Cortex of kidney (tissue), 1 donor: ENCODE measurements at places on chromosomes 3 and 15.

DNA sequence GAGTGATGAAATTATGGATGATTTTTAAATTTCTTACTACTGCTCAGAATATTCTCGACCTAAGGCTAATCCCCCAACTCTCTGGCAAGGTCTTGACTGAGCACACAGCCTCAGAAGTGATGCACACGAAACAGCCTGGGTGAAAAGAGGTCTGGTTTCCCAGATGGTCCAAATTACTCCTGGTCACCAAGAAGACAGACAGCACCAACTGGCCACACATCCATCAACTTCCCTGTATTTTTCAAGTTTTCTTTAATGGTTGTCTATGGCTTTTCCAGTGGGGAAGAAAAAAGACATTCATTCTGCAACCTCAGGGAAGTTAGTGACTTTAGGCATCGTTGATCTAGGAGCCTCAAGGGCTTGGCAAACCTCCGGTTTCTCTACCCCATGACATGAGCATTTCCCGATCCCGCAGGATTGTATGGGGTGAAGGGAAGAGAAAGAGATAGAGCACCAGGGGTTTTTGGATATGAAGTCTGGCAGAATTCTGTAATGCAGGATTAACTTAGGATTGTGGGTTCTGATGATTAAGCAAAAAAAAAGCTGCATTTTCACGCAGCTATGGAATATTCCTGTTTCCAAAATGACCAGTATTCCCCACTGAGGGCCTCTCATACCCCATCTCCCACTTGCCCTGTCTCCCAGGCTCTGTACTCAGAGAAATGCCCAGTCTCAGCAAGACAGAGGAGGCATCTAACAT is 62.2 kb downstream of the UMPS start:
- DNase-seq: no peak

GRCh38 chr3:147615035-147615434 is 205.9 kb downstream of the ZIC1 start:
- DNase-seq: no peak

GRCh38 chr3:78497767-78498166 is 1270.0 kb downstream of the ROBO1 start:
- DNase-seq: no peak

- no peak for DNase-seq
Measured at GRCh38 chr3:116601206-116601605, 108.4 kb upstream of the TUSC7 start.

- DNase-seq: no peak
Measured at GRCh38 chr15:60777558-60777957, 298.6 kb upstream of the ICE2 start.

GRCh38 chr15:67781907-67782690 is 43.2 kb upstream of the SKOR1 start:
- no peak for DNase-seq

DNA sequence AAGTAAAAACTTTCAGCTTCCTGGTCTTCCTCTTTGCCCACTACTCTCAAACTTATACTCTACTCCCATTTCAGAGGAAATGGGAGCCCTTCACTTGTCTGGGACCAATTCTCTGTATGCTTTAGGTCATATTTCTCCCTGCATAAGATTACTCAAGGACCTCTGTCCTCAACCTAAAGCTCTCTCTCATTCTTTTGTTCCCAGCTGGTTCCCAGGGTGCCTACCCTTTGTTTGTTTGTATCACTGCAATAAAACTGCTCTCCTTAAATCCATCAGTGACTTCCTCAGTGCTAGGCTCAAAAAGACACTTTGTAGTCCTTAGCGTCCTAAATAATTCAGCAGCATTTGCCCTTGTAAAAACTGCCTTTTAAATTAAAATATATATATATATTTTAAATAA is 2.9 kb downstream of the NGRN start:
- DNase-seq: no peak

GRCh38 chr3:177419904-177420601 is 222.8 kb upstream of the TBL1XR1 start:
- DNase-seq: no peak

DNA sequence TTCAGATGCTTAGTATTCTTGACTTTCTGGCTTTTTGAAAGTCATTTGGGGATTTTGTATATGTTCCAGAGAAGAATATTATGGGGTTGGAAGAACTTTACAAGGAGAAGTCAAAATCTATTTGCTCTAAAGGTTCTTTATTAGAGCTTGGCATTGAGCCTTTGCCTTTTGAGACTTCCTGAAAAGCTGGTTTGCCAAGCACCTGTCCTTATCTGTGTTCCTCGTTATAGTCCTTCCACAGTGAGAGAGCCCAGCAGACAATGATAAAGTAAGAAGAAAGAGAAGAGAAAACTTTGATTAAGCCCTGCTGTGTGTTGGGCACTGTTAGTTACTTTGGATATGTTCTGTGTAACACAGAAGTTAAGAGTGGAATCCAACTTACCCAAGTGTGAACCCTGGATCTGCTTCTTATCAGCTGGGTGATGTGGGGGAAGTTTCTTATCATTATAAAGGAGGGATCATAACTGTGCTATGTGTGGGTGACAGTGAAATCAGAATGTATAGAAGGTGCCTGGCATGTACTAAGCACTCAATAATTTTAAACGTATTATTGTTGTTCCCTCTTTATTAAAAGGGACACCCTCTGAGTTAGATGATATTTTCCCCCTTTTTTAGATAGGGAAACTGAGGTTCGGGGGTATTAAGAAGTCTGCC is 44.3 kb upstream of the POLR2M start:
- DNase-seq: no peak

- DNase-seq: no peak
Measured at GRCh38 chr15:75349851-75350588, 3.2 kb downstream of the NEIL1 start.

- DNase-seq: no peak
Measured at GRCh38 chr3:42960786-42961185, 18.3 kb upstream of the GASK1A start.

DNA sequence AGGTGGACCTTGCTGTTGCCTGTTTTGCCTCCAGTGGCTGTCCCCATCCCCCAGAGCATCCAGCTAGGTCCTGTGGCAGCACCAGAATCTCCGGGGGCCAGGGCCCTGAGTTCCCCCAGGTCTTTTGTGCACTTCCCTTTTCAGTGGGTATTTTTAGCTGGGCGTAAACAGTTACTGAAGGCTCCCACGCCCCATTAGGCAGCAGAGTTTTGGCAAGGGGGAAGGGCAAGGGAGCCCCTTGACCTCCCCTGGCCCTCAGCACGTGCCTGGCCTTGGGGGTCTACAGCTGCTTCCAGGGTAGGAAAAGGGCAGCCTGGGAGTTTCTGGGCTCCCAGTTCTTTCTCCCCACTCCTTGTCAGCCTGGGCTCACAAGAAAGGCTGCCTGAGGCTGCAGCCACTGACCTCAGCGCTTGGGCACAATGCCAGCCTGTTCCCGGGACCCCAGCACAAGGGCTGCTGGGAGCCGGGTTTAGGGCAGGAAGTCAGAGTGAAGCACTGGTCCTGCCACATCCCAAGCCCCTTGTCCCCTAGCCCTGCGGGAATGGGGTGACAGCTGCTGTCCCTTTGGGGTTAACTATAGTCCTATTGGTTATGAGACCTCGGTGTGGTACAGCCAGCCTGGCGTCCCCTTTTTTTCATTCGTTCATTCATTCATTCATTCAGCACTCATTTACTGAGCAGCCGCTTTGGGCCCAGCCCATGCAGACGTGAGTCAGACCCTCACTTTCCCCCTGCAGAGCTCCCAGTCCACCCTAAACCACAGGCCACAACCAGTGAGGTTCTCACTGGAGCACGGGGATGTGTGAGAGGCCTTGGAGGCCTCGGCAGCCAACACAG is 8.4 kb downstream of the CSK start:
- no peak for DNase-seq

GRCh38 chr3:47678446-47679338 is 100.0 kb upstream of the CSPG5 start:
- no peak for DNase-seq

DNA sequence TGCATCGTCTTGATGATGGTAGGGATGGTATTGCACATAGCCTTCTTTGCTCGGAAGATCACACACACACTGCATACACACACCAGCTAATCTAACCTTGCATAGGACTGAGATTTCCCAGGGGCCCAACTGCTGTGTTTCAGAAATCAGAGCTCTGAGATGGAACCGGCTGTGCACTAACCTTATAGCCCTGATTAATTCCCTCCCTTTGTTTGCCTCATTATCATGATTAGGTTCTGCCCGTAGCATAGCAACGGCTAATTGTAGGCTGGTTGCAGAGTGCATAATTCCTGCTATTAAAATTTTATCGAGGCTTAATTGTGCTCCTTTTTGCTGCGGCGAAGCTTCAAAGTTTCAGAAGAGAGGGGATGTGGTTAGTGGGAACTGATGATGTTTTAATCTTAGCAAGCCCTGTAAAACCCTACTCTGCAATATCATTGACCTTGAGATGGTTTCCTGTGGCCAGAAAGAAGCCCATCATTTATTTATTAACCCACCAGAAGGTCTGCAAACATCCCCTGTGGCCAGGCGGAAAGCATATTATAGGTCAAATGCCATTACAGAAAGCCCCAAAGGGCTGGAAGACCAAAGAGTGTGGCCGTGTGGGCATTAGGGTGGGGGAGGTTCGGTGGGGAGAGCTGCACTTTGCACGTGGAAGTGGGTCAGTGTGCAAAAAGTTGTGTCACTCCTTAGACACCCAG is 56.2 kb upstream of the GLCE start:
- DNase-seq: no peak

DNA sequence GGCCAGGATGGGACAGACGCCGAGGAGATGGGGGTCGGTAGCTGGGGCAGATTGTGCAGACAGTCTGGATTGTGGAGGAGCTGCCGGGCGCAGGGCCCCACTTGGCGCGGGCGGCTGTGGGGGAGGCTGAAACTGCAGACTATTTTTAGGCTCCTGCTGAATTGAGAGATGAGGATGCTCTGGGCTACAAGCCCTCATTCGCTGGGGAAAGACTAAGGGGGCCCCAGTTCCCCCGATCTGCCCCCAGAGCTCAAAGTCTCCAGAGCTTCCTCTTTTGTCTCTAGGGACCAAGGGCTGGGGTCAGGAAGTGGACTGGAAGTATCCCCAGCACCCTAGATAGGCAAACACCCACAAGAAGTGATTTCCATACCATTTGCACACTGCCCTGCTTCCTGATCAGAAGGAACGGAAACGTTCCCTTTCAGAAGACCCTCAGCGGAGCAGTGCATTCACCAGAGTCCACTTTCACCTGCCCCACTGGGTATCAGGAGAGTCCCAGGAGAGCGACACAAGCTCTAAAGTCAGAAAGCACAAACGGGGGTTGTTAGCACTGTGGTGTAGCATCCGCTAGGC is 29.7 kb downstream of the SEMA7A start:
- DNase-seq: no peak

DNA sequence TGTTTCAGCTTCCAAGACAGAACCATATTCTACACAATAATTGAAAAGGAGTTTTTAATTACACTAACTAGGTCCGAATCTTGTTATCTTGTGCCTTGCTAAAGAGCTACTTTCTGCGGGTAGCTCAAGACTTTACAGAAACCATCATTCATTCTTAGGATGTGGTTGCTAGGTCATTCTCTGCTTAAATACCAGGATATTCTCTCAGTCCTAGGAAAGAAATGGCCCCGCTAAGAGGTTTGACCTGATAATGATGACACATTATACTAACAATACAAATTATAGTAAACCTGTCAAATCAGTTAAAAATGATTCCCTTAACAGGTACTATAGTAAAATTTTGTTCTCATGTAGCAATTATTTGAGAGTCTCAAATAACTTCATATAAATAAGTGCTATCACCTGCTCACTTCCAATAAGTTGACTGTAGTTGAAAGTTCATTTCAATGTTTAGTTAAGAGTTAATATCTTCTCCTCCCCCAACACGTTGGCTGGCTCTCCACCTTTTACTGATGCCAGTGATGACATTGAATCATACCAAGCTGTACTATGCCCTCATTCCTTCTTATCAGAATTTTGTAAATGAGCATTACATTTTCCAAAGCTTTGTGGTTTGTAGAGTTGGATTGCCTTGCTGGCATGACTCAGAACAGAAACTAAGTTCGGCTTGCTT is 3.6 kb upstream of the C3orf85 start:
- no peak for DNase-seq

DNA sequence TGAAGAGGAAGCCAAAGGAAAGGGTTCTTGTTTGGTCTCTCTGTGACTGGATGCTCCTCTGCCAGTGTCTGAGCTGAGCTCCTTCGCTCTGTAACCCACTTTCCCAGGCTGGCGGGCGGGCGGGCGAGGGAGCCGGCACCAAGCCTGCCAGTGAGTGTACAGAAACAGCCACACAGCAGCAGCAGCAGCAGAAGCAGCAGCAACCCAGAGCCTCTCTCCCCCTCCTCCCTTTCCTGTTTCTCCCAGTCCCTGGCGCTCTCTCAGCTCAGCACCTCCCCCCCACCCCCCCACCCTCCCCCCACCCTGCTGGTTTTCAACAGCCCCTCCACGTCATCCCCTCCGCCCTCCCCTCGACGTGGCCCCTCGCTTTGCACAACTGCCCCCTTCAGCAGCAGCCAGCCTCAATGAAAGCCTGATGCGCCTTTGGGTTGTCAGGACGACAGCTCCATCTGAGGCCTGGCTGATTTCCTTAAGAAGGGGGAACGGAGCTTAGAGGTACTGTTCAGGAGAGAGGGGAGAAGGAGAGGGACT is at the start of gene LSAMP:
TSS of gene LSAMP (minus strand) at position 177 of the 531 bp plus-strand sequence.
- DNase-seq: no peak

GRCh38 chr3:159151130-159151529 is 349.3 kb downstream of the MFSD1 start:
- DNase-seq: no peak

DNA sequence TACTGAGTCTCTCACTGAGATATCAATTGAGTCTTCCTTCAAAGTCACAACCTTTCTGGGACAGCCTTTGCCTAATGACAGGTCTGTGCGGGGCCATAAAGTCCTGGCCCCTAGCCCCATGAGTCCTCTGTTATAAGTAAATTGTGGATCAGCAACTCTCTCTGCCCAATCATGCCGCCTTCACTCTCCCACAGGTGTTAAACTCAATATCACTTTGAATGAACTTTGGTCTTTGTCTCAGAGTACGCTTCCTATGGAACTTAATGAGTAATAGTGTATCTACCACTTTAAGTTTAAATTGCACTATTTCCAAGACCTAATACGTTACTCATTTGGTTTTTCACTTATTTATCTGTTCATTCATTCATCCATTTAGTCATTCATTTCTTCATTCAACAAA is 826.4 kb downstream of the TUSC7 start:
- DNase-seq: no peak

- DNase-seq: no peak
Measured at GRCh38 chr15:64263567-64263966, 92.4 kb downstream of the CSNK1G1 start.

DNA sequence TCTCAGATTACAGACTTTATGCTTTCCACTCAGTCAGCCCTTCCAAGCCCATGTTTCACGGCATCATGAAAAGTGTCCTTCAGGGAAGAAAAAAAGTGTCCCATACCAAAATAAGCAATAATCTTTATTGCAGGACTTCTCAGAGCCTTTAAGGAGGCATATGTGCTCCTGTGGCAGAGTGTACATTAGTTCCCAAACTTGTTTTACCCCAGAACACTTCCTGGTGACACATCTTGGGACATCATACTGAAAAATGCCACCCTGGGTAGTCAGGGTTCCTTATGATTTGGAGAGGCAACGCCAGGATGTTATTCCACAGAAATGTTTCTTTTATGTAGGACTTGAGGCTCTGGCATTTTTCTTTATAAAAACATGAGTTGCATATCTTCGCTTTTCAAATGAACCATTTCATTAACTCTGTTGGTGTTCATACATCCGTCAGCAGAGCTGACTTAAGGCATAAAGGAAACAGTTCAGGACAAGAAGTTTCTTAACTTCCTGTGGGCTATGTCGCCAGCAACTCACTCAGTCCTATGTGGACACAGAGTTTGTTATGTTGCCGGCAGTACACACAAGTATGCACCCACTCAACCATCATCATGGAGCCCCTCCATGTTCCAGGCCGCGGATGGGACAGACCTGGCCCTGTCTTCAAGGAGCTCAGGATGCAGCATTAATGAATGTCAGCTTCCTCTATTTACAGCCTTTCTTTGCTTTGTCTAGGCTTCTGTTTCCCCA is 63.8 kb downstream of the CASR start:
- DNase-seq: no peak
